ENCODE measurements at places on chromosomes 1 and 21.

GRCh38 chr1:223682502-223682901 is 17.0 kb upstream of the CAPN8 start:
- no peak for DNase-seq

- no peak for DNase-seq
These were observed 3.2 kb downstream of the CITED4 start for GRCh38 chr1:40858856-40859416.

- no peak for DNase-seq
These were observed 65.9 kb upstream of the L1TD1 start for GRCh38 chr1:62128745-62129144.

GRCh38 chr1:975896-976683 is 5.8 kb downstream of the PERM1 start:
- DNase-seq: no peak

DNA sequence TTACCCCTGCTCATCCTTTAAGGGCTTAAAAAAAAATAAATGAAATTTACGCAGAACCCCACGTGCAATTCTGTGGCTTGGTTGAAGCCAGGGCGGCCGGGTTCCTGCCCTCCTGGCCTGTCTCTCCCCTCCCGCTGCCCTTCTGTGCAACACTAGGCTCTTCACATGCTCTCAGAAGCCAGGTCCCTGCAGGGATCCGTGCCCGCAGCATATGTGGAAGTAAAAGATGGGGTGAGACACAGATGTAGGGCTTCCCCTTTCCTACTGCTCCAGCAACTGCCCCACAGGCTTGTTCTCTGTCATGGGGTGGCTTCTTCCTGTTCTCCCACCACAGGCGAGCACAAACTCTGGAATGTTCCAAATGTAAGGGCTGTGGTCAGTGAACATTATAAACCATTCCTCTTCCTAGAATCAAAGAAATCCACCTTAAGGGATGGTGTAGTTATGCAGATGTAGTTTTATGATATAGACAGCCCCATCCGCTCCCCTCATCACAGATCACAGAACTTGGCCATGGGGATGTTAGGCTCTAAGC is 535.4 kb downstream of the KIF26B start:
- DNase-seq: no peak

GRCh38 chr21:38984982-38985567 is 179.3 kb downstream of the ETS2 start:
- DNase-seq: no peak

GRCh38 chr1:50266509-50266908 is 156.7 kb downstream of the DMRTA2 start:
- peak; percentile 13 for DNase-seq

DNA sequence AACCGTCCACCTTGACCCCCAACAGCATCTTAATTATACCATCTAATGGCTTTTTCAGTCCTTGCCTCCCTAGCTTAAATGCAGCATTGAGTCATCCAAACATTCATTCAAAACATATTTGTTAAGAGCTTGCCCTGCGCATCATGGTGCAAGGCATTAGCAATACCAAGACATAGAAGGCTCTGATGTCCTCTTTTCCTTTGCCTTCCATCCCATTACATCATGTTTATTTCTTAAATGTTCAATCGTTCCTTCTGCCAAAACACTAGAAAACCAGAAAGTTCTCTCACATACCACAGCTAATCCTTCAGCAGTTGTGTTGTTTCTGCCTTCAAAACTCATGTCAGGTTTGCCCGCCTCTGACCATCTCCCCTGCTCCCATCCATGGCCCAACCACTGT is 29.8 kb upstream of the VTCN1 start:
- no peak for DNase-seq

DNA sequence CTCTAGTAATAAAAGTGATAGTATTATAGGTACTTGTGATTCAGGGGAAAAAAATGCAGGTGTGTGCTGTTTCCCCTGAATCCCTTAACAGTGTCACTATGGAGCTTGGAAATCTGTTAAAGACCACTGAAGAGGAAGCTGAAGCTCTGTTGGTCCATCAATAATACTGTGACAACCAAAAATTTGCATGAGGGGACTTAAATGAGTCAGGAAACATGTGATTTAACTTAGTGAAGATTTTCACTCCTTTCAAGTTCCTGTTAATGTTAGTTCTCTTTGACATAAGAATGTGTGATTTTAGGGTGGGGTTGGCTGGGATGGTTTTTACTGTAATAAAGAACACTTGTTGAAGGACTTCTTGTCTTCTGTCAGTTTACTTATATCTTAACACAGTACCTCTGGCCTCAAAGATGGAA is 32.0 kb downstream of the VANGL2 start:
- DNase-seq: no peak

GRCh38 chr1:226938903-226939437 is 1.1 kb upstream of the COQ8A start:
- DNase-seq: no peak

GRCh38 chr1:156553860-156554485 is 18.4 kb downstream of the IQGAP3 start:
- DNase-seq: no peak

DNA sequence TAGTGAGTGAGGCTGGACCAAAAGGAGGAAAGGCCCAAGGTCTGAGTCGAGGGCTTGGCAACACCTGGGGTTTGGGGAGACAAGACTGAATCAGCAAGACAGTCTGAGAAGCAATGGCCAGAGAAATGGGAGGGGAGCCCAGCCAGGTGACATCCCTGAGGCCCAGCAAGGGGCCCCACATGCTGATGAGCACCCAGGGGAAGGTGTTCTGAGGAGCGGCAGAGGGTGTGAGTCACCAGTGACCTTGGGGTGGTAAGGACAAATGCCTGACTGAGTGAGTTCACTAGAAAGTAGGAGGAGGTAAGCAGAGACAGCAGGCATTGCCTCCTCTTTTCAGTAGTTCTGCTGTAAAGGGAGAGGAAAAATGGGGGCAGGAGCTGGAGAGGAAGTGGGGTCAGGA is 192.4 kb upstream of the GALNT2 start:
- DNase-seq: no peak

- no peak for DNase-seq
These were observed 228.4 kb upstream of the NRIP1 start for GRCh38 chr21:15293240-15293639.

DNA sequence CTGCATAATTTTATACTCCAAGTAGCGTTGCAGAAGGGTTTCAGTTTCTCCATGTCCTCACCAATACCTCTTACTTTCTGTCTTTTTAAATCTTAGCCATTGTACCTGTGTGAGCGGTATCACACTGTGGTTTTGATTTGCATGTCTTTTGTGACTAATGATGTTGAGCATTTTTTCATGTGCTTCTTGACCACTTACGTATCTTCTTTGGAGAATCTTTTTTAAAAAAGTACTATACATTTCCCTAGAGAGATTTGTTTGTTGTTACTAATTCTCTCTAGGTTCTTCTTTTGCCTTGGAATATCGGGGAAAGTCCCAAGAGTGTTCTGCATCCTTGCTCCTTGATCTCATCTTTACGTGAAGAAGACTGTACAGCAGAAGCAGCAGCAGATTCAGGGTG is 81.8 kb upstream of the WARS2 start:
- no peak for DNase-seq

DNA sequence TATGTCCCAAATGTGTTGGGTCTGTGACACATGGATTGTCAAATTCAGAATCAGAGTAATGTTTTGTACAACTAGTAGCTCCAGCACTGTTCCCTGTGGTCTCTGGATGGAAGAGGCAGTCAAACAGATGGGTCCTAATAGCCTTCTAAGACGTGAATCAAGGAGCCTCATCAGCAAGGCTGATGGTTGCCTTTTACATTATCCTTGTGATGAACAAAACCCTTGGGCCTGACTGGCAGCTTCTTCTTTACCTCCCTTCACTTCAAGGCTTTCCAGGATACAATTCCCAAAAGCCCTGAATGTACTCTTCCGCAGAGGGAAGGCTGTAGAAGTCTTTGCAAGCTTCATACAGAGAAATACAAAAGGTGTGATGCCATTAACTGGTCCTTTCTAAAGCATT is 633.3 kb downstream of the USP25 start:
- no peak for DNase-seq

GRCh38 chr21:44935533-44935927 is 4.3 kb upstream of the SLX9 start:
- DNase-seq: no peak

DNA sequence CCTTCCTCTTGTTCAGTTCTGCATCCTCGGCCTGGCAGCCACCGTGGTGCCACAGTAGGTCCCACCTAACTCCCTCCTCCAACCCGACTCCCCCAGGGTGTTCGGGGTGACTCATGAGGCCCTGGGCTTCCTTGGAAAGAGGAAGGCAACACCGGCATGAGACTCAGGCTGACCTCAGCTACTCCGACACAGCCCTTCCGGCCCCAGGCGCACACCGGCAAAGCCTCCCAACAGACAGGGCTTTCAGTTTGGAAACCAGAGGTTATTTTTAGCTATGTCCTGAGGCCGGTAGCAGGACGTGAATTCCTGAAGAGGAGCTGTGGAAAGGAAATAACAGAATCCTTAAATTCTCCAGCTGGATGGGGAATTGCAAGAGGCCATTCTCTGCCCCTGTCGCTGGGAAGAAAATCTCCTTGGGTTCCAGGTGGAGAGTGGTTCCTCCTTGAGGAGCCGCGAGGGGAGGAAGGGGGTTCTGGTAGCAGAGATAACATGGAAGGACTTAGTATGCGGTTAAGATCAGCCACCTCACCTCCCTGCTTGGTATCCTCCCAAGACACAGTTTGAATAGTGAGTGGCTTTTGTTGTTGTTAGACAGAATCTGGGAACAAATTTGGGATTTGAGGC is 24.4 kb downstream of the PLXNA2 start:
- DNase-seq: no peak

- DNase-seq: no peak
These were observed 232.0 kb upstream of the PLXNA2 start for GRCh38 chr1:208475951-208476845.

- DNase-seq: no peak
These were observed 49.8 kb downstream of the SLC45A1 start for GRCh38 chr1:8367571-8368194.

DNA sequence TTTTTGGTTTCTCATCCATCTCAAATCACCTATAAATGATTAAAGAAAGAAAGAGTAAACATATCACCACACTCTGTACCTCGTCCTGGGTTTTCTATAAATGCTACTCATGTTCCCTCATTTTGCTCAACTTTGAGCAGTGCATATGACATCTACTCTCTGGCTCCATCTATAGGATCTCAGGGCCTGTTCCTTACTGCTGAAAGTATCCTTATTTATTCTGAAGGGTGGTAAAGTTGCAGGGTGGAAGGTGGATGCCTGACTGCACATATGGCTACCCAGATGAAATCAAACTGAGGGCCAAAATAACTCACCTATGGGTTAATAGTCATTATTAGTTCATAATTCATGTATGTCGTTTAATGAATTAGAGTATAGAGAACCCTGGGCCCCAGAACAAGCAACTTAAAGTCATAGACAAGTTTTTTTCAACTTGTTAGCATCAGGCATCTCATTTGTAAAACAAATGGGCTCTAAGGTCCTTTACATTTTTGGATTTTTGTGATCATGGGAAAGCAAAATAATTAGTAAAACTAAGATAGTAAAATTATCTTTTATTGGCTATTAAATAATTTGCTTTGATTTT is 46.5 kb downstream of the NCF2 start:
- peak; percentile 54 for DNase-seq

- no peak for DNase-seq
These were observed 15.1 kb downstream of the ATP1A1 start for GRCh38 chr1:116388122-116388521.

DNA sequence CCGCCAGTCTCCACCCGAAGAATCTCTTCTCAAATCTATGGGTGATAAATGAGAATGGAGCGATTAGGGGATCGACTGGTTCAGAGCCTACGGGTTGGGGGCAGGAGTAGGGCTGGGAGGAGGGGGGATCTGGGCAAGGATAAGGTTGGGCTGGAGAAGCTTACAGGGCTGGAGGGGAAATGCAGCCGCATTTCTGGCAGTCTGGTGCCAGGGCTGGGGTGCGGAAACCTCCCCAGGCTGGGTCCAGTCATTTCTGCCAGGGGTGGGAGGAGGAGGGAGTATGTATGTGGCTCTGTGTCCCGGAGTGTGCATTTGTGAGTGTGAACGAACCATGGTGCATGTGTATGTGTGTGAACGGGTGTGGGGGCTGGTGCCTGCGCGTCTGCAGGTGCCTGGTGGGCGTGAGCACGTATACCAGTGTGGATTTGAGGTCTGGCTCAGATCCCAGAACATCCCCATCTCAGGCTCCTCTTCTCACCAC is 10.2 kb downstream of the C1orf216 start:
- peak; percentile 31 for DNase-seq

DNA sequence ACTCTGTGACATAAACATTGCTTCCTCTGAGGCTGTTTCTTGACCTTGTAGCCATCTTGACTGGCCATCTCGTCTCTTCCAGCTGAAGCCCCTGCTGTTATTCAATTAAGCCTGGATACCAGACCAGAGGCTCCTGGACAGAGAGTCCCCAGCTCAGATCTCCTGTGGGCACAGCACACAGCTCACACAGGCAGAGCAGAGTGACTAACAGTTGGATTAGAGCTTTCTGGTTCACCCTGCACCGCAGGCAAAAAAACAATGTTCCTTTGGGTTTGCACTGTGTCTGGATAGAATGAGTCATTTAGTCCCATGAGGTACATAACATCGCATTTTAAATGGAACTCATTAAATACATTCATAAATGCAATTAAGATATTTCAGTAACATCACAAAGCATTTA is 33.4 kb upstream of the USH2A start:
- DNase-seq: no peak

DNA sequence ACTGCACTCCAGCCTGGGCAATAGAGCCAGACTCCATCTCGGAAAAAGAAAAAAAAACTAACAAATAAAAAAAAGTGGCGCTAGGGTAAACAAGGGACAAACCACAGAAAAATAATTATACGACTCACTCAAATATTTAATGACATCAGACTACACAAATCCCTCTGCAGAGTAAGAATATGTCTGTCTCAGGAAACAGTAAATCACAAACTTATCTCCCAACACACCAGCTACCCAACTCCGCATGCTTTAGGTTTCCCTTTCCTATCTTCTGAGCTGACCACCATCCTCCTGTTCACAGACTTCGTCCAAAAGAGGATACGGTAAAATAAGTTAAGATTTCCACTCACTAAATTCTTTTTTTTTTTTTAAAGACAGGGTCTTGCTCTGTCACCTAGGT is 16.2 kb downstream of the WDR47 start:
- DNase-seq: no peak

- DNase-seq: peak; percentile 29
These were observed 23.2 kb downstream of the LYST start for GRCh38 chr1:235843461-235843961.

- no peak for DNase-seq
These were observed 111.6 kb upstream of the ZC3H12A start for GRCh38 chr1:37362594-37363385.

- DNase-seq: no peak
These were observed 355.8 kb downstream of the GPATCH2 start for GRCh38 chr1:217274927-217275654.

GRCh38 chr21:34730756-34731445 is 62.1 kb downstream of the CLIC6 start:
- no peak for DNase-seq

GRCh38 chr1:34973326-34973725 is 11.8 kb downstream of the TMEM35B start:
- no peak for DNase-seq

GRCh38 chr1:152582647-152583046 is 2.3 kb upstream of the LCE3D start:
- no peak for DNase-seq

GRCh38 chr1:119748040-119748439 is 20.7 kb downstream of the HMGCS2 start:
- DNase-seq: no peak

- no peak for DNase-seq
These were observed 1.1 kb downstream of the FCRLB start for GRCh38 chr1:161722406-161722805.

All from NCI-H1694 (cell line).